SK-N-DZ (cell line): ENCODE measurements at places on chromosomes 2 and 18.

DNA sequence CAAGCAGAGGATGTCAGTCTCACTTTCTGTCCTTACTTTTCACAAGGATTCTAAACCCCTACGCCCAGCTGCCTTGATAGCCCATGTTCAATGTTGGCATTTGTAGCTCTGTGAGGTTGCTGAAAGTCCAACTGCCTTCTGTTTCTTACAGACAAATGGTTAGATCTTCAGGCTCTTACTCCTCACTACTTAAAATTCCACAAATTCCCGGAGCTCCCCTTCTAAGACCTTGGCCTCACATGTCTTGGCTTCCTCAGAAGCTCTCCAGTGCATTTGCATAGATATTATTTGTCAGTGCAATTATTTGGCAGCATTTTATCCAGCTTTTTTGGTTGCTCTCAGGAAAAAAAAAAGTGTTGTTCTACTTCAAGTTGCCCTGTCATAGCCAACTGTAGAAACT is 453.7 kb upstream of the CELF4 start:
- DNase-seq, result no peak

- no peak for DNase-seq
These were observed 94.7 kb upstream of the FAM136A start for GRCh38 chr2:70396612-70397011.

GRCh38 chr2:189076572-189076971 is 102.4 kb downstream of the COL3A1 start:
- no peak for DNase-seq

GRCh38 chr18:7388741-7389140 is 157.9 kb downstream of the LRRC30 start:
- peak; percentile 55 for DNase-seq

DNA sequence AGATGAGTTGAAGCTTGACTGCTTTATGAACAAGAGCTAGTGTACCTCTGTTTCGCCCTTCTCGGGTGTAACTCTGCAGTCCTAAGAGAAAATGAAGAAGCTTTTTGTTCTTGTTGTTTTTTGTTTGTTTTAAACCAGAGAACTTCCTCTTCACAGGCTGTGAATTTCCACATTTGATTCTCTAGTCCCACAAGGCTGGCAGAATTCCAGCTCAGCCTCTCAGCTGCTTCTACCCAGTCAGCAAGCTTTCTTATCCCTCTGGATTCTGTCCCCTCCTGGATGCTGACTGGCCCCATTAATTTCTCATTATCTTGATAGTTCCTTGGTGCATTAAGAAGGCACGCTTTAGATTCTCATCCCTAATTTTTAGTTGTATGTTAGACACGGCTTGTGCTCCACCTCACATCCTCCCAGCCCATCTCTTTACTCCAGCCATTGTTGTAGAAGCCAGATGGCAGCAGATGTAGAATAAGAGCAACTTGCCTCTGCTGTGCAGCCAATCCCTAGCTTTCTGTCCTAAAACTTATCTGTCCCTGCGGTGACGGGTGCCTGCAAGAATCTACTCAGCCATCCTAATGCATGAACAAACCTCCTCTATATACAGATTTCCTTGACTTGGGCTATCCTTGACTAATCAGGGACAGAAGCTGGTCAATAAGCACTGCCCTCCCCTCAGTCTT is 12.3 kb upstream of the RESP18 start:
- DNase-seq, result no peak

- DNase-seq, result no peak
These were observed 165.4 kb upstream of the ZFP36L2 start for GRCh38 chr2:43391878-43392215.

GRCh38 chr2:46344706-46345105 is 47.5 kb downstream of the EPAS1 start:
- DNase-seq, result no peak

- DNase-seq, result no peak
These were observed 137.4 kb upstream of the DLX2 start for GRCh38 chr2:172239944-172240590.

DNA sequence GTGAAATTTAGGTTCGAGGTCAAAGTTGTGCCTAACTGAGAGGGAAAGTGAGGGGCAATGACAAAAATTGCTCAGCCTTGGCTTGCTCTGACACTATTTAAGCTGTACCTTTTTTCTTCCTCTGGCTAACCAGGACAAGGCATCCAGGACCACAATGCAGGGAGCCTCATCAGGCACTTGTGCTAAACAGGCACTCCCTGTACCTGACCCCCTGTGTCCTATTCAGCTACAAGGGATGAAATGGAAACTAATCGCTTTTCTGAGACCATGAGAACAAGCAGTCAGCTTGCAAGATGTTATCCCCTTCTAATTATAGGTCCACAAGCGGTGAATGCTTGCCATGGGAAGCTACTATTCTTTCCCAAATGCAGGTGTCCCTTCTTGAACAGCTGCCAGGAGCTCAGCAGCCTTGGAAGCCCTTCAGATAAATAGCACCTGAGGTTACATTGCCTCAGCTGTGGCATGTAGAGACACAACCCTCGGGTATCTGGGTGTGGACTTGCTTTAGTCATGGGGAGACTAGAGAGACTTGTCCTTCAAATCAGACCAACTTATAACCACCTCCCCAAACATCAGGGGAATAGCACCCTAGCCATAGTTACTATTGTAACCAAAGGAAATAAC is 19.1 kb upstream of the ITGA6 start:
- no peak for DNase-seq

DNA sequence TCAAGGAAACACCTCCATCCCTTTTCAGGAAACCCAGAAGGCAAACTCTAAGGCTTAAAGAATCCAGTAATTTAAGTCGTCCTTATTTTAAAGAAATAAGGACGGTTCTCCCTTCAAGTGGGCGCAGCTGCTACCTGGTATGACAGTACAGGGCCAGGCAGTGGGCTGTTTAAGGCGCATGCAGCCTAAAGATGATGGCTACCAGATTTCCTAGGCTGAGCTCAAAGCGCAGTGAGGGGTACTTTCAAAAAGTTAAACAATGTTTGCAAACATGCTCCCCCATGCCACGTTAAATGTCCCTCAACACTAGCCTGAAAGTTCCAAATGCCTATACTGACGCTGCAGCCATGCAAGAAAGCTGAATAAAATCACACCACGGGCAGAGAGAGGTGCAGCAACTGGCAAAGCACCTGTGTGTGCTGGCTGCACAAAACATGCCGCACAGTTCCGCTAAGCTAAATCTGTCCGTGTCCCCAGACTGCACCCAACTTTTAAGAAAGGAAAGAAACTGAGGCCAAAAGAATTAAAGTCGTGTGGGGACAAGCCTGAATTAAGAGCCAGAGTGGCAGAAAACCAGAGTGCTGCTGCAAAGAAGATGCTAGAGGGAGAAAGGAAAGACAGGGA is 583 bp downstream of the HIBCH start:
- peak; percentile 12 for DNase-seq

GRCh38 chr2:19848029-19848750 is 53.6 kb downstream of the TTC32 start:
- no peak for DNase-seq

GRCh38 chr2:1539441-1539840 is 126.2 kb downstream of the TPO start:
- no peak for DNase-seq

- DNase-seq, result no peak
These were observed 20.3 kb downstream of the TBR1 start for GRCh38 chr2:161436411-161436810.

- DNase-seq, result peak; percentile 17
These were observed 14.1 kb downstream of the GLI2 start for GRCh38 chr2:120749506-120750431.

- DNase-seq, result no peak
These were observed 15.3 kb downstream of the GAREM1 start for GRCh38 chr18:32455361-32455760.

DNA sequence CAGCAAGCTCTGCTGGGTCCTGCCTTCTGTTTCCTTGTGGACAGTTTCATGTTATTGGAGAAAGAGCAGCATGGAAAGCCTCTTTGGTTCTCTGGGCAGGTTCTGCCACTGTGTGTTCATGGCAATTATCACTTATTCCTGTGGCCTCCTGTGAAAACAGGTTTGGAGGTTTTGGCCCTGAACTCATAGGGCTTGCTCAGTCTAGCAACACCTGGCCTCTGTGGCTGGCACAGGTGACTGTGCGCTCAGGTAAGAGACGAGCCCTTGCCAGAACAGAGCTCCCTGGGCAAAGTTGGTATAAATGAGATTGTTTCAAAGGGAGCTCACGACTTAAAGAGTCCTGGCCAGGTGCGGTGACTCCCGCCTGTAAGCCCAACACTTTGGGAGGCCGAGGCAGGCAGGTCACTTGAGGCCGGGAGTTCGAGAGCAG is 5.7 kb downstream of the CEP68 start:
- DNase-seq, result no peak

DNA sequence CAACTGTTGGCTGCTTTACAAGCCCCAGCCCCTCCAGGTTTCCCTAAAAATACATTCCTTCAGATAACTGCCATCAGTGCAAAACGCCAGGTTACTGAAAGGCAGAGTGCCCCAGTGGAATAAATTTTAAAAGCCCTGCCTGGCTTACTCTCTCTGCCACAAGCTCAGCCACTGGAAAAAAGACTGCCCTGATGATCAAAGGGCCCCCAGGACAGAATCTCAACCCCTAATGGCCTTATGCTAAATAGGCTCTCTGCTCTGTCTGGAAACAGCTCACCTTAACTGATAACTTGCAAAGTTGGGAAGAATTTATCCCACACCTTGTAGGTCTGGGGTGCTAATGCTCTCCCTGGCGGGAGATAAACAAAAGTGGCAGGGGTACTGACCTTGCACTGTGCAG is 33.9 kb downstream of the CFAP53 start:
- no peak for DNase-seq

DNA sequence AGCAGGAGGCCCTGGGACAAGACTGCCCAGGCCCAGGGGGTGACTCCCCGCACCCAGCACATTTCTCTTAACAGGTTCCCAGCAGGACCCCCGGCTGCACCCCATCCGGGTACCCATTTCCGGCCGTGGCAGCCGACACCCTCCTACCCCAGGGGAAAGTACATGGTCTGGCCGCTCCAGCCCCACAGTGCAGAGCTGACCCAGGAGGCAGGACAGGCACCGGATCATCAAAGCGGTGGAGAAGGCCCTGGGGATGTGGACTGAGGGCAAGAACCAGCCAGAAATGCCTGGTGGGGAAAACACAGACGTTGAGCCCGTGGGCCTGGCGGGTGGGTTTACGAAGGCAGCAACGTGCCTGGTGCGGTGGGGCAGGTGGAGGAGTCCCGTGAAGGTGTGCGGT is 79.5 kb upstream of the GPC1 start:
- no peak for DNase-seq

GRCh38 chr2:71788186-71788525 is 334.8 kb downstream of the DYSF start:
- DNase-seq, result no peak

DNA sequence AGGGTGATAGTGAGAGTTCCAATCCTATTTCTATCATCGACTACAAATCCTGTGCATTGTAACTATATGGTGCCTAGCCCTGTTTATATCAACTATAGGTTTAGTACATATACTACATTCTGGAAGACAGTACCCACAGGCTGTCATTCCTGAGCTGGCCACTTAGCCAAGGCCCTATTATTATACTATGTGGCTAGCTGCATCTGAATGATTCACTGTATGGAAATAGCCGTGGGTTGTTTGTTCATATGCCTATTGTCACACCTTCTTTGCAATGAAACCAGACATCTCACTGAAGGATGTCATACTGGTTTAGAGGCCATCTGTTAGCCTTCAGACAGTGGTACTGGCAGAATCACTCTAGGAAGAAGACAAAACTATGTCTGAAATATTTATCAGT is 62.3 kb upstream of the FSIP2 start:
- no peak for DNase-seq

- DNase-seq, result no peak
These were observed 127.0 kb downstream of the GAREM1 start for GRCh38 chr18:32343634-32344033.

GRCh38 chr18:59909289-59910036 is 9.7 kb downstream of the PMAIP1 start:
- DNase-seq, result no peak

- no peak for DNase-seq
These were observed 59.9 kb upstream of the EML6 start for GRCh38 chr2:54663424-54664030.

DNA sequence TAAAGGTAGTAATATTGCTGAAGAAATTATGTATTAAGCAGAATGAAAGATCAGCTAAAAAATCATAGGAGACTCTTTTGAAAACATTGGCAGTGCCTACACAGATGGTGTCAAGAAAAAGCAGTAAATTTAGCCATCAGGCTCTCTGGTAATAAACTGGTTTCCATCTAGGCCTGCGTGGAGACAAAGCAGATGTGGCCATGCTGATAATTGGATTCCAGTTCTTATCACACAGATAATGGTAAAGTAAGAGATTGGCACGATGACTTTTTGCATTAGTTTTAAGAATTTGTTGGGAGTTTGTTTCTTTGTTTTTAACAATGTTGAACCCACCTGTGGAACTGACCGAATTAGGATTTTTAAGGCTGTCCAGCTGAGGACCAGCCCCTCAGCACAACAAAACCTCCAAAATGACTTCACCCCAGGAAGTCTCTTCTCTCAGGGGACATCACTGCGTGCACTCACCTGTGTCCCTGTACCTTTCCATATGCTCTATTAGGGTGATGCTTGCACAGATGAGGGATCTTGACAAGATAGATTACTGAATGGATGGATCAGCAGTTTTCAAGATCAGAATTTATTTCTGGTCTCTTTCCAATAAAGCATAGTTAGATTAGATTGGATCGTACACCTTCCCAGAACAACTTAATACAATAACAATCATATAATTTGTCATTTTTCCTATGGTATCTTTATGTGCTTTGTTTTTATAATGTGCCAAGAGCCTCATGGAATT is 69.1 kb upstream of the DNAJC10 start:
- peak; percentile 92 for DNase-seq

DNA sequence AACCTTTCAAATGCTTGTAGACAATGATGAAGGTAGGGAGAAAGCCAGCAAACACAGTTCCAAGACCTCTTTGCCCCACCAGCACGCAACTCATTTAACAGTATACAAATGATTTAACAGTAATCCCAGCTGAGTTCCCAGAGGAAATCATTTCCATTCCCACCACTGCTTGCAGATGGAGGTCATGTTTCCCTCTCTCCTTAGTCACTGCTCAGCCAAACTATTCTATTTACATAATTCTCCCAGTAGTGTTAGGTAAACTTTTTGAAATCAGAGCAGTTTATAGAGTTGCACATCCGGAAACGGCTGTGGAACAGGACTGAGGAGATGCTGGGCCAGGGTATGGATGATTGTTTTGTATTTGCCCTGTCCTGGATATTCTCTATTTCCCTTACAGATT is 328.5 kb downstream of the FIGN start:
- DNase-seq, result no peak

GRCh38 chr2:109318150-109318948 is 189.3 kb downstream of the SH3RF3 start:
- DNase-seq, result no peak

DNA sequence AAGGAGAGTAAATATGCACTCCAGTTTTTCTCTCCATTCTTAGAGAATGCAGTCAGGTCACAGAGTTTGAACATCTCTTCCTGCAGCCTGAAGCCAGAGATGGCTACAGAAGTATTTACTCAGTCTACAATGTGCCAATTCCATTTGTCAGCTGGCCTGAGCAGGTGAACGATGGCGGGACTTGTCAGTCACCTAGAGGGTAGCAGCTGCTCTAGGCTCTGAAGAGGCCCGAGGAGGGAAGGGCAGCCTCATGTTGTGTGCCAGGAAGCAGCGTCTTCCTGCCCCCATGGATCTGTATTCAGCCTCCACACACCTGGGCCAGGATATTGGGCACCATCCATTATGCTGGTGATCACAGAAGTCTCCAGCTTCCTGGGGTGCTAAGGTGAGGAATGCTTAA is 316.7 kb upstream of the CHAC2 start:
- DNase-seq, result no peak

GRCh38 chr2:217858519-217859491 is 144.0 kb downstream of the TNS1 start:
- DNase-seq, result peak; percentile 52

- DNase-seq, result no peak
These were observed 29.2 kb upstream of the DSEL start for GRCh38 chr18:67545681-67546080.
